ENCODE measurements at places on chromosomes 12 and 14.

- DNase-seq = no peak
Observed at GRCh38 chr12:45613296-45613695, 116.2 kb upstream of the ARID2 start.

DNA sequence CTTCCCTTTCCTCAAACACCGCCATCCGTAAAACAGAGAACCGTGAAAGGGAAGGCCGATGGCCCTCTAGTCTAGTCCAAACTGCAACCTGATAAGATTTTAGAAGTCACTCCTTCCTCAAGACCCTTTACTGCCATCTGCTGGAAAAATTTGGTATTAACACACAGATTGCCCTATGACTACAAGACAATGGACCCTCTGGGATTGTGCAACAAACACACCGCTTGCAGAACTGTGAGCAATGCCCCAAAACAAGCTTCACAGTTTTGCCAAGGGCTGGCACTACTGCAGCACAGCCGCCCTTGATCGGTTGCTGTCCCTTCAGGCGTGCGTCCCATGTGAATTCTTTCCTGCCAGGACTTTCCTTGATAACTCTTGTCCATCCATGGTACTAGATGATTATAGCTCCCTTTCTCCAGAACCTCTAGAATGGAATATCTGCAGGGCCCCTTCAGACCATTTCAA is 23.1 kb downstream of the LLPH start:
- DNase-seq = peak; percentile 75

GRCh38 chr12:16325426-16325825 is 22.0 kb upstream of the MGST1 start:
- DNase-seq = no peak

- DNase-seq = no peak
Observed at GRCh38 chr12:130179191-130179590, 16.9 kb downstream of the FZD10 start.

DNA sequence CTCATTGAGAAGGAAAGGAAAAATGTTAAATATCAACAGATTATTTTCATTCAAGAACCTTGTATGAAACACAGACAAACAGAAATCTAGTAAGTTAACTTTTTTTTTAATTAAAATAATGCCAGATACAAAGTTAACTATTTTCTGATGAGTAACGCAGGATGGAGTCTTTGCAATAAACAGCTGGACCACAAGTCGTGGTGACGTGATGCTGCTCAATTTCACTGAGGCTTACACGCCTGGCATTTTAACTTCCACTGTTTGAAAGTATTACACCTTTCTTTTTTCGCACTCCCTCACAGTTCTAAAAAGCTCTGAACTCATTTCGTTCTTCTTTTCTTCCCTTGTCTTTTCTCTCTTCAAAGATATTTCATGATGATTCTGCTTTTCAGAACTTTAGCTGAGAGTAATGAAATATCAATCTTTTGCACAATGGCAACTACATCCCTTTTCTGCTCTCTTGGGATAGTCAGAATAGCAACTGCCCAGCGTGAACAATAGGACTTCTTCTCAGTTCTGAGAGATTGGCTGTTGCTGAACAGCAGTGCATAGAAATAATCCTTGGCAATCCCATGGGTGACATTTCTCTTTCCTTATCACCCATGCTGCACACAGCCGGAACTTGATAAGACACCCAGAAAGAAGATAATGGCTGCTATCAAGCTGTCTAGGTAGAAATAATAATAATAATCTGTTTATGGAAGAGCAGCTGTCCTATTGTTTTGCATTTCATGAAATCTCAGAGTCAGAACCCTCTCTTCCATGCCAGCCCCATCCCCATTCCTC is 160.5 kb downstream of the BTG1 start:
- peak; percentile 48 for DNase-seq

- DNase-seq = no peak
Observed at GRCh38 chr14:75489480-75489837, 32.8 kb upstream of the BATF start.

GRCh38 chr14:27389402-27389801 is 791.6 kb upstream of the NOVA1 start:
- no peak for DNase-seq

DNA sequence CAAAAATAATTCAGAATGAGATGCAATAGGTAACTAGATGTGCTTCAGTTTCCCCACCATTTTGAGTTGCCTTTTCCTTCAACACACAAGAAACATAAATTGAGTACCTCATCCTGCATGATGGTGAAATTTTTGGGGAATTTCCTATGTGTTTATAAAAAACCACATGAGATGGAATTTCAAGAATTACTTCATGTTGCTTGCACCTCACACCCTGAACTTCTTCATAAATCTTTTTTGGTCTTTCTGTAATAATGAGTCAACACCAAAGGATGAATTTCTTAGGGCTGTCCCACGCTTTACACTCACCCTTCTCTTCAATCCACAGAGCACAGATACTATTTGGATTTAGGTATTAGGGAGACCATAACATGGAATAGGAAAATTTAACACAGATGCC is 22.6 kb upstream of the LUM start:
- no peak for DNase-seq

GRCh38 chr12:56120158-56120846 is 2.2 kb downstream of the ZC3H10 start:
- no peak for DNase-seq

- no peak for DNase-seq
Observed at GRCh38 chr14:30855345-30856037, 18.9 kb upstream of the COCH start.

- no peak for DNase-seq
Observed at GRCh38 chr14:72836085-72836484, 57.8 kb downstream of the DPF3 start.

- no peak for DNase-seq
Observed at GRCh38 chr12:130994821-130995375, 41.2 kb downstream of the ADGRD1 start.

- peak; percentile 57 for DNase-seq
Observed at GRCh38 chr12:117874842-117875434, 93.9 kb downstream of the KSR2 start.

GRCh38 chr12:103779410-103780092 is 61.5 kb downstream of the NT5DC3 start:
- no peak for DNase-seq

DNA sequence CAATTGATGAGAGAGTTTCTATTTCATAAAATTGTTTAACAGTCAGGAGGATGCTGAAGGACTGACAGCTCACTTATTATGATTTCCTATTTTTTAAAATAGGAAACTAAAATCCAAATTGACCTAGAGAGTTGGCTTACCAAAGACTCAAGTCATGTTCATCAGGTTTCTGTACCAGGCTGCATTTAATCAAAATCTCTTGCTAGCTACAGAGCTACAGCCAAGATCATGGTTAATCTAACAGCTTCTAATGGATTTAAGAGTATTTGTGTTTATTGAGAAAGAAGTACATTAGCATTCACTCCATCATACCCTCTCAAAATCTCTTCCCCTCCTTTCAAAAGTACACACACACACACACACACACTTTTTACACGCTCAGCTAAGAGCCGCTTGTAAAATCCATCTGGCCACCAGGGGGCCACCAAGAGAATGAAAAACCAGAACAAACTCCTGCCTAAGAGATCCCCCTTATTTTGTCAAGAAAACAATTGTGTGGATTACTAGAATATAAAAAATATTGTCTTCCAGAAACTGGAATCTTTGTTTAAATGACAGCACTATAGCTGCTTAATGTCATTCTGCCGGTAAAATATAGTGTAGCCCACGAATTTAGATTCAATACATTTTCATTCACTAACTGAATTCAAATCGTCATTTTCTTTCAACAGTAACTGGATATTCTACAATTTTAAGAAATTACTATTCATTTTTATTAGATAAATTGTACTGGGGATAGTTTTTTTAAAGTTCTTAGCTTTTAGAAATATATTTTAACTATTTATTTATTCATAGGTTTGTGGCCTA is 334.0 kb downstream of the BTG1 start:
- DNase-seq = peak; percentile 59

- DNase-seq = no peak
Observed at GRCh38 chr14:100022772-100023451, 42.3 kb upstream of the EVL start.

DNA sequence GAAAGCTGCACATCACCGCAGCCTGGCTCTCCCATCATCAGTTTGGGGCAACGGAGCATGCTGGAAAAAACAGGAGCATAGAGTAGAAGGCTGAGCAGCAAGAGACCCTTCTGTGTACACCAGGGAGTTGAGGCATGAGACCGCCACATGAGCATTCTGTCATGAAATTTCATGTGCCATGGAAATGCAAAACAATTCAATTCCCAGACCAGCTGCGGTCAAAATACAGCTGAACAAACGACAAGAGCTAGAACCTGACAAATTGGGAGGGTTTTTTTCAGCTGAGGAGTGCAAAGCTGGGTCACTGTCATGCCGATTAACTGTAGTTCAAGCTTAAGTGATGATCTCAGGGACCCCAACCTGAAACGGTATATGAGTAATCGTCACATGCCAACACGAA is 37.1 kb downstream of the TMEM30B start:
- no peak for DNase-seq

GRCh38 chr12:122350141-122350848 is 72.2 kb downstream of the CLIP1 start:
- peak; percentile 32 for DNase-seq

DNA sequence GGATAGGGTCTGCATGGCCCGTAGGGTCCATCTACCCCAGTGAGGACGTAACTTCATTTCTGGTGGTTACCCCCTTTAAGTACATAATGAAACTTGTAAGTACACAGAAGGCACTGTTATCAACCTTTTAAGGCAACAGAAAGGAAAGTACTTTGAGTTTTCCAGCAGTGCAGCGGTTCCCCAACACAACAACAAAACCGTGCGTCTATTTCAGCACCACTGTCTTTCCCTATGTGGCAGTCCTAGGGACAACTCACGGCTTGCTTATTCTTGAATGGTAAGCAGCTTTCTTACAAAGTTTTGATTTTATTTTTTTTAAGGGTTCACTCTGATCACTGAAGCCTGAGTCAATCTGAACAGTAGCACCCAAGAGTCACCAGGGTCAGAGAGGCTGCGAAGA is 46.3 kb downstream of the FOXN3 start:
- no peak for DNase-seq

DNA sequence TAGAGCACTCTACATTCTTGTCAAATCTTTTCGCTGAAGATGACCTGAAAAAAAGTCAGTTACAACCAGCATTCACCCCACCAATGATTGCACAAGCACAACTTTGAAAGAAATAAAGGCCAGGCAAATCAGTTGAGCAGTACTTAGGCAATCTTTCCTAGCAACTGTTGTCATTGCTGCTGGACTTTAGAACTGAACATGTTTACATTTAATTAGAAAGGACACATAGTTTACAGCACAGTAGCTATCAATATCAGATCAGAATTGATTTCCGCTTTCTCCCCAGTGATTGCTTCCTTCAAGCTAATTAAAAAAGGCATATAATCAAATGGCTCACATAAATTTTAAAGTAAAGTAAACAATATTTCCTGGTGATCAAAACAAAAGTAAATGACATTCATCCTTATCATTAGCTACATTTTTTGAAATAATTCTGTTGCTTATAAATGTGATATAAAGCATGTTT is 128.4 kb downstream of the FOXA1 start:
- no peak for DNase-seq

DNA sequence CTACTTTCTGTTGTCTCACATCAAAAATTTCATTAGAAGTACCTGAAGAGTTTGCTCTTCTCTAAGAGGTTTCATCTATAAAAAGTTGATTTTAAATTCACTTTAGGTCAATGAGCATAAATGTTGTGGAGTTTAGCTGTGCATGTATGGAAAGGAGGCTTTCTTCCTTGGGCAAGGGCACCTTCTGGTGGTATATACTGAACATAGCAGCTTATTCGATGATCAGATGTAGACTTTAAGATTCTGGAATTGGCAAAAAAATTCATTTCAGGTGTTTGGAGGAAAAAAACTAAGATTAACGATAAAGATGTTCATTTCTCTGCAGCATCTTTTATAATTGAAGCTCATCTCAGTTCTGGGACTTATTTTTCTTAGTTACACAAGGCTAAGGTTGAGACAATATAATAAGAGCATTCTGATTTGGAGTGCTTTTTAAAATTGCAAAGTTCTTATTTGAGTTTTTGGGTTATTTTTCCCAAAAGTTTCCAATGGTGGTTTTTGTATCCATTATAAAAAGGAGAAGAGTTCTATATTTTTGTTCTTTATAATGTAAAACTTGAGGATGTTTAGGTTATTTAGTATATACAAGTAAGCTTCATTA is 46.8 kb downstream of the TMEM117 start:
- peak; percentile 59 for DNase-seq

DNA sequence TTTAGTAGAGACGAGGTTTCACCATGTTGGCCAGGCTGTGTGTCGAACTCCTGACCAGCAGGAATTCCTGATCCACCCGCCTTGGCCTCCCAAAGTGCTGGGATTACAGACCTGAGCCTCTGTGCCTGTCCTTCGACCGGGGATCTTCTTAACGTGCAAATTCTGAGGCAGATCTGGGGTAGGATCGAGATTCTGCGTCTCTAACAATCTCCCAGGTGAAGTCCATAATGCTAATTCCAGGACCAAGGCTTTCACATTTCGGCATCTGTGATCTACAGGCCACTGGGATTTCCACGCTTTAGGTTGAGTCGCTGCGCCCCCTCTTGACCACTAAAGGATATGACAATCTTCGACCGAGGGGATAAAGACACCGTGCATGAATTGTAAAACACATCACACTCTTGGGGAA is 24.8 kb downstream of the FOS start:
- DNase-seq = peak; percentile 69

- no peak for DNase-seq
Observed at GRCh38 chr12:111505601-111506036, 93.5 kb downstream of the ATXN2 start.

DNA sequence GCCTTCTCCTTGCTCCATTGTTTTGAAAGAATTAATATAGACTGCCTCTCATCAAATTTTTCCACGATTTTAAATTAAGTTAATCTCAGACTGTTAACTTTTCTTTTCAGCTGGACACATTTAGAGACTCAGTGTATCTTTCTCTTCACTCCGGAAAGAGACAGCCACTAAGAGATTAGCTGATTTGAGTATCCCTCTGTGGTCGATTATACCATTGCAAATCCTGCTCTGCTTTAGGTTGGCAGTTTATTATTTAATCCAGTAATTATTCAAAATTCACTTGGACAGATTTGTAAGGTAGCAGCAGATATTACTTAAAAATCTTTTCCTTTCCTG is 588 bp upstream of the TWF1 start:
- DNase-seq = no peak

DNA sequence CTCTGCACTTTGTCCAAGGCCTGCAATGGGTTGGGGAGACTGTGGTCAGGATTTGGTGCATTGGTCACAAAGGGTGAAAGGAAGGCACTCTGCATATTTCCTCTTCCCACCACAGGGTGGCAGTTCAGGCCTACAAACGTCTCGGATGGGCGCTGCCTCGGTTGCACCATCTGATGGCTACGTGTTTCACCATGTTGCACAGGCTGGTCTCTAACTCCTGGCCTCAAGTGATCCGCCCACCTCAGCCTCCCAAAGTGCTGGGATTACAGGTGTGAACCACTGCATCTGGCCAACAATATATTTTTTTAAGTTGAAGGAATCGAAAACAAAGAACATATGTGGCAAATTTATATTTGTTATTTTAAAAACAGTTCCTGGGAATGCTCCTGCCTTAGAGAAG is 35.1 kb downstream of the TMBIM6 start:
- peak; percentile 67 for DNase-seq

All from globus pallidus (tissue), 1 donor.